DMS79 (cell line): ENCODE measurements at places on chromosomes 16 and 17.

- no peak for DNase-seq
These were observed 88.5 kb downstream of the CLEC16A start for GRCh38 chr16:11032922-11033291.

DNA sequence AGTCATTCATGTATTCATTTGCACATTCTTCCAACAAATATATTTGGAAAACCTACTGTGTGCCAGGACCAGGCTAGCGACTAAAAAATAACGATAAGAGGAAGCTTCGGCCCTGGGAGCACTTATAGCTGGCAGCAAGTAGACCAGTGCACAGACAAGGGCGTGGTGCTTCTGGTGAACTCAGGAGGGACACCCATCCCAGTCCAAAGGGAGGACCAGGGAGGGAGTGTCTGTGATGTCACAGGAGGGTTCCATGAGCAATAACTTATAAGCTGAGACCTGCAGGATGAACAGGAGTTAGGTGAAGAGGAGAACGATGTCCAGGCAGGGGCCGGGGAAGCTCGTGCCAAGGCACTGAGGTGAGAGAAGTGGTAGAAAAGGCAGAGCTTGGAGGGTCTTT, 17.4 kb upstream of the PHOSPHO1 start:
- no peak for DNase-seq

- no peak for DNase-seq
These were observed 1.1 kb downstream of the NOXO1 start for GRCh38 chr16:1980030-1980769.

GRCh38 chr16:47096297-47096696, 47.4 kb downstream of the NETO2 start:
- no peak for DNase-seq

- peak; percentile 9 for DNase-seq
These were observed 15.1 kb downstream of the FAM117A start for GRCh38 chr17:49748791-49749190.

- no peak for DNase-seq
These were observed 287.4 kb downstream of the HAPSTR1 start for GRCh38 chr16:9378876-9379275.

DNA sequence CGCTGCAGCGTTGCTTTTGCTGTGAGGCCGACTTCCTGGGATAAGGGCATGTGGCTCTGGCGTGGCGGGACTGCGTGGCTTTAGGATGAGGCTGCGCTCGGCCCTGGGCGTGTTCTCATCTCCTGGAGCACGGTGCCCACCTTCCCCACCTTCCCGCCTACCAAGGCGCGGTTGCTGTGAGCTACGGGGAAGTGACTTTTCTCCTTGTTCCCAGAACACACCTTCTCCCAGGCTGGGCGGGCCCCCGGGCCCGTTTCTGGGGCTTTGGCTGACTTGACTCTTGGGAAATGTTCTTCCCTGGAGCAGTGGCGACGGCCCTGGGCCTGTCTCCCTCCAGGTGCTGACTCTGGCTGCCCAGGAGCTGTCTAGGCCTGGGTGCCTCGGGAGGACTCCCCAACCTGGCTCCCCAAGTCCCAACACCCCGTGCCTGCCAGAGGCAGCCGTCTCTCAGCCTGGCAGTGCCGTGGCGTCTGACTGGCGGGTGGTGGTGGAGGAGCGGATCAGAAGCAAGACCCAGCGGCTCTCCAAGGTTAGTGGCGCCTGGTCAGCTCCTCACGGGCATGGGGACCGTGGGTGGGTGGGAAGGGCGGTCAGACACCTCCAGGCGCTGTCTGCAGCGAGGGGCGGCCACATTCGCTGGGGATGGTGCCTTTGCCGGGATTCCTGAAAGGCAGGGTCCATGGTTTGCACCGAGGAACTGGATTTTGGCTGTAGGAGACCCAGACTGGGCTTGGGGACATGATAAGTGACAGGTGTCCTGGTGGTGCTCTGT, 12.1 kb downstream of the TELO2 start:
- DNase-seq: no peak

DNA sequence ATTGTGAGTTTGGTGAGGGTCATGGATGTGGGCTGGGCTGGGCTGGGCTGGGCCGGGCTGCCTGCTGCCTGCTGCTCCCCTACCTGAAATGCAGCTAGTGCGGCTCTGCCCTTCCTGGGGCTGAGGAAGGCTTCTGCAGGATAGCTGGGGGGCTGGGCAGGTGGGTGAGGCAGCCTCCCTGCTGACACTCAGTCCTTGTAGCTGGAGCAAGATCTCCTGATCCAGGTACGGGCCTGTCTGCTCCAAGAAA, 4.7 kb downstream of the RPL13 start:
- DNase-seq: no peak

GRCh38 chr16:57549730-57550129, 7.3 kb downstream of the ADGRG5 start:
- DNase-seq: no peak
